ENCODE measurements at places on chromosomes 2 and 18.

DNA sequence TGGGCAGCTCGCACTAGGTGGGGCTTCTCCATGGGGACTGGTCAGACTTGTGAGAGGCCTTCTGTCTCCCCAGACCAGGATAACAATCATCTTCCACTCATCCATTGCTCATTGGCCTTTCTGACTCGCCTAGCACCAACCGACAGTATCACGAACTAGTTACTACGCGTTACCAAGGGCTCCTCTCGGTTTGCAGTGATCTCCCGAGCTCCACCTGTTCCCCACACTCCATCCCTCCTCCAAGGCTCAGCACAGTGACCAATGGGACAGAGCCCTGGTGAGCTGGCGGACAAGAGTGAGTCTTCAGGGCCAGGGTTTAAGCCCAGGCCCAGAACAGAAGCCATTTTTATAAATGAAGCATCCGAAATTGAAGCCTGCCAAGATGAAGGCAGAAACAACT, 42.8 kb upstream of the SMAD7 start:
- DNase-seq: no peak

DNA sequence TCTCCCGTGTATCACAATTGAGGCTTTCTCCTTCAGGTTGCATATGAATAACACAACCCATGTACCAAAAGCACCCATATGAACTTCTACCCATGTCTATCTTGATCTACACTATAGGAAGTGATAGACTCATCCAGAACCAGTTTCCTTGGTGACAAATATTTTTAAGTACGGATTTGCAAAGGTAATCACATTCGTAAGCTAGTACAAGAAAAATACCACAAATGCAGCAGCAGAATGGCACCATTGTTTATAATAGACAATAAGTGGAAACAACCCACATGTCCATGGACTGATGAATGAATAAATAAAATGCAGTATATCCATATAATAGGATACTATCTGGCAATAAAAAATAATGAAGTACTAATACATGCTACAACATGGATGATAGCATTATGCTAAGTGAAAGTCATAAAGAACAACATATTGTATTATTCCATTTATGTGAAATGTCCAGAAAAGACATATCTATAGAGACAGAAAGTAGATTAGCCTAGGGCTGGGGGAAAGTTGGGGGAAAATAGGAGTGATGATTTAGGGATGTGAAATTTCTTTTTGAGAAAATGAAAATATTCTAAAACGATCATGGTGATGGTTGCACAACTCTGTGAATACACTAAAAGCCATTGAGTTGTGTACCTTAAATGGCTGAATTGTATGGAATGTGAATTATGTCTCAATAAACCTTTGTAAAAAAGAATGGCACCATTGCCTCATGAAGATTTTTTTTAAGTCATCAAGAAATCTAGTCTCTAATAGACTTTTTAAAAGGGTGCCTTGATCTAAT, 3.4 kb upstream of the CCDC88A start:
- no peak for DNase-seq

GRCh38 chr2:46562451-46562840, 83.1 kb downstream of the TMEM247 start:
- no peak for DNase-seq

DNA sequence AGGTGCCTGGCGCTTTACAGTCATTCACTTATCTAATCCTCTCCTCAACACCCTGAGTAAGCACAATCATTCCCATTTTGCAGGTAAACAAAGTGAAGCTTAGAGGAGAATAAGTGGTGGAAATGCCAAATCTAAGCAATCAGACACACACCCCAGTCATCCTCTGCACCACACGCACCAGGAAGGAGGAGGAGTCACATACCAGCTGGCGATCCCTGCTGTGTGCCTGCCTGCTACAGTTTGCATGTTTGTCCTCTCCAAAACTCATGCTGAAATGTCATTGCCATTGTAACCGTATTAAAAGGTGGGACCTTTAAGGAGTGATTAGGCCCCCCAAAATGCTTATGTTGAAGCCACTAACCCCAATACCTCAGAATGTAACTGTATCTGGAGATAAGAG, 93.7 kb downstream of the LOXHD1 start:
- no peak for DNase-seq

DNA sequence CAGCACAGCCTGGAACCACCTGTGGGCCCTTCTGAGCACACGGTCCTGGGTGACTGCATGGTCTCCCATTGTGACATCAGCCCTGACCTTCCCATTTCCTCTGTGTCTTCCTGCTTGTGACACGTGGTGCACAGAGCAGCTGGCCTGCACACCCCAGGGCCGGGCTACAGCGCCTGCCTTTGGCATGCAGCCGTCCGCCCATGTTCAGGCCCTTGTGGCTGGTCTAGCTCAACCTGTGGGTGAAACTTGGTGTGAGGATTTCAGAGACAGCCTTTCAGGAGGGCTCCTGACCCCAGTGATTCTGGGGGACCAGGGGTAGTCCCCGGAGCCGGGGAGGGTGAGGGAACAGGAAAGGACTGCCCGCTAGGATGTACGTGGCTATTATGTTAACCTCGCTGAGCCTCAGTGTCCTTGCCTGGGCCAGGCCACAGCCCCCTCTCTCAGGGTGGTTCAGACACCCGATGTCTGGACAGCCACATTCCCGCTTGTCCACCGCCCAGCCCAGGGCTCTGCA, 284.8 kb upstream of the HS6ST1 start:
- no peak for DNase-seq

GRCh38 chr2:123364243-123364896, 660.7 kb upstream of the CNTNAP5 start:
- no peak for DNase-seq

- DNase-seq: no peak
These were observed 3.8 kb downstream of the PROC start for GRCh38 chr2:127421871-127422558.

DNA sequence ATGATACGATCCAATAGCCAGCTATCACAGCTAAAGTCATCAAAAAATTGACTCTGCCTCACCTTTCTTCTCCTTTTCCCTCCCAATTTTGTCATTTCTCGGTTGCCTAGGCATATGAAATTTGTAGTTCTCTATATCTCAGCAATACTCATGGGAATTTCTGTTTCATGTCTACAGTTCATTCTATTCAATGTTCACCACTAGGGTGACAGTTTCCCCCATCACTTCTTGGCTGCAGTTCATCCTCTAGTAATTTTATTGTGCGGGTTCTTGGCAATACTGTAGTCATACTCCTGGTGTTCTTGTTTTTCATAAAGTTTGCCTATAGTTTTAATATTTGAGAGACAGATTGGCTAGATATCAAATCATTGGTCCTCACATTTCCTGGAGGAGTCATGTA, 872.2 kb upstream of the ID2 start:
- DNase-seq: no peak

GRCh38 chr2:73359915-73360697, 25.5 kb upstream of the ALMS1 start:
- DNase-seq: no peak

GRCh38 chr2:166134252-166135151, 6.7 kb upstream of the SCN1A start:
- DNase-seq: no peak

- no peak for DNase-seq
These were observed 1.5 kb downstream of the EFR3B start for GRCh38 chr2:25043241-25043867.

- no peak for DNase-seq
These were observed 417.1 kb upstream of the SALL3 start for GRCh38 chr18:78562531-78562961.

- no peak for DNase-seq
These were observed 20.4 kb downstream of the TPRKB start for GRCh38 chr2:73716543-73717250.

DNA sequence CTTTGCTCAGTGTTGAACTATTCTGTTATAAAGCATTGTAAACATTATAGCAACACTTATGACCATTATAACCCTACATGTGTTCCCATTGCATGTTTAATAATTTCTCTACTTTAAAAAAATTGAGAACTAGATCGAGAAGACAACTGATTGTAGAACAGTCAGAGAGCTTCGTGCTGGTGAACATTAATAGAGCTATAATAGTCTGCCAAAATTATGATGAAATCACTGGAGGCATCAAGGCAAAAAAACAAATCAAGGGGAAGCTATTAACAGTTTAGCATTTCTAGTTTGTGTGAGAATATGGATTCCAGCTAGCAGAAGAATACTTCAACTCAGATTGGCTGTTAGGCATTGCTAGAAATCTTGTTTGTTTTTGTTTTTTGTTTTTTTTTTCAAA, 284.2 kb downstream of the CAMKMT start:
- DNase-seq: no peak

GRCh38 chr18:51248685-51249084, 51.2 kb upstream of the MEX3C start:
- DNase-seq: no peak

DNA sequence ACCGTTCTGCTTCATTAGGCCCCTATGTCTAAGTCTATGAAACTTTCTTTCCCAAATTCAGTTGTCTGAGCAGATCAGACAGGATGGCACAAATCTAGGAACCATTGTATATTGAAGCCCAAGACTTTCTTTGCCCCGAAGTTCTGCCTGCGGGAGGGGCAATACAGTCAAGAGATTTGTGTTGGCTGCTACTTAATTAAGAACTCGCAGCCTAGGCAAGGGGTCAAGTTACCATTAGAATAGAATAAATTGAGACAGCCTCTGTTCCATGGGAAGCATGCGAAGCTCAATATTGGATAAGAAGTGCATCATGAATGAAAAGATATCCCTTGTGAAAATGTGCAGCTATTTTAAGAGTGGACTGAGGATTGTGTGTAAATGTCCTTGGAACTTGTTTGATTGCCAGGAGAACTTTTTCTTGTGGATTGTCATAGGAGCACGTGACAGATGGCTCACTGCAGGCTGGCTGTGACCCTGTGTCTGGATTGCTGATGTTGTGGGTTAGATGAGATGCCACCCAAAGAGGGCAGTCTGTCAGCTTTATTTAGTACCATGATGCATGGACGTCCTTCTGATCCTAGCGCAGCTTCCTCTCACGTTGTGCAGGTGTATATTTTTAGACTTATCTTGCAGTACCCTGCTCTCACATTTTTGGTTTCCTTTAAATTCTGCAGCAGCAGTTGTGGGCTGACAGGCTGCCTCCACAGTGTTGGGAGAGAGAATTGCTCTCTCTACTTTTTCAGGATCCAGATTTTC, 30.9 kb downstream of the HAUS1 start:
- no peak for DNase-seq

- DNase-seq: no peak
These were observed 20.7 kb downstream of the D2HGDH start for GRCh38 chr2:241755166-241755565.

DNA sequence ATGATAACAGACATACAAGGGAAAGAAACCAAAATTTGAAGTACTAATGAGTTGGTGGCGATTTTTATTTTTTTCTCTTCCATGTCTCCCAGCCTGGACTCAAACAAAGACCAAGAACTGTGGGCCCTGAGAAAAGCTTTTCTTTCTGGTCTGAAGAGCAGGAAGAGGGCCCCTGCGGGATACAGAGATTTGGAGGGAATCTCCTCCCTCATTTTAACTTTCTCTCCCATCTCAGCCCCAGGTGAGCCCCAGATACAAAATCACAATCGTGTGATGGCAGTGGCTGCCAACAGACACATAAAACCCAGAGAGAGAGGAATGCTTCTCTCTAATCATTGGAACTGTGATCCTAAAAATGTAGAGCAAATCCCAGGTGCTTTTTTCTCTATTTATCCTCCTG, 19.5 kb upstream of the PRKCE start:
- DNase-seq: no peak

DNA sequence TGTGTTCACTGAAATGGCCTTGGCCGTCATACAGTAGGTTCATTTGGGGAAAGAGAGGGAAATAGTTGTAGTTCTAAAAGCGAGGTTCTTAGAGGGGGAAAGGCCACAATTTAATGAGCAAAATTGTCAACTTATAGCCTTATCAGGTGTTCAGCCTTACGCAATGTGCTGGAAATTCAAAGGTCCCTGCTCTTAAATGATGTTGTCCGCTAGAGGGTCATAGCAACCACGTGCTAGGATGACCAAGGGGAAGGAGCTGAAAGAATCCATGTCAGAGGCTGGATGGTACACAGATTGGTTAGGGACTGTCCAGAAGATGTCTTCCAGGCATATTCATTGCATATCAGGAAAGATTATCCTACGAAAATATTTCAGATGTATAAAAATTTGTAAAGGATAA, 282.3 kb upstream of the MEX3C start:
- no peak for DNase-seq

DNA sequence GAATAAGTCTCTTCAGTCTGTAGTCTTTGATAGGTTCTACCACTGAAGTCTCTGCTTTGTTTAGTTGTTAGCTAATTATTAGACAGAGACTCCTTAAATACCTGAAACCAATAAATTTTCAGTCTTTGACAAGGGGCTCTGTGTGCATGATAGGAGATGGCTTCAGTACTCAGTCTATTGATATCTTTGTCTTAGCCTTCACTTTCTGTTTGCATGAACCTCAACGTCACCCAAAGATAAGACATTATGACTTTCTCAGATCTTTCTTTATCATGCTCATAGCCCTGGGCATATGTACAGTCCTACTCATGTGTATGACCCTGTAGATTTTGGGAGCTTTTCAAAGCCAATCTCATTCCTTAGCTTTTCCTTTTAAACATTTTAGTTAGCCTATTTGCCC, 183.5 kb upstream of the GCFC2 start:
- DNase-seq: no peak

DNA sequence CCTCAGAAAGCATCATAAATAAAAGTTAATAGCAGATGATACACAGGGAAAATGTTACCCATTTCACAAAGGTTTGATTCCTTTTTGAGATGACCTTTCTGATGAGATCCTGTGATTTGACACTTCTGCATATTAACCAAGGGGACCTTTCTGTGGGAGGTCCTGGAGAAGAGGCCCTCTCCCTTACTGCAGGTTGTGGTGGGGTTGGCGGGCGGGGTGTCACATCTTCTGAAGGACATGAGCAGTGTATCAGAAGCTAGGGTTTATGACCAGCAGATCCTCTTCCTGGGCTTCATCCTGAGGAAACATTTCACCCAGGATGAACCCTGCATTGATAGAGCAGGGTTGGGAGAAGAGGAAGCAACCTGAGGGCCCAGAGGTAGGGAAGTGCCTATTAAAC, 37.2 kb upstream of the SCLY start:
- DNase-seq: no peak

GRCh38 chr2:25174192-25174861, 5.9 kb upstream of the POMC start:
- DNase-seq: no peak

DNA sequence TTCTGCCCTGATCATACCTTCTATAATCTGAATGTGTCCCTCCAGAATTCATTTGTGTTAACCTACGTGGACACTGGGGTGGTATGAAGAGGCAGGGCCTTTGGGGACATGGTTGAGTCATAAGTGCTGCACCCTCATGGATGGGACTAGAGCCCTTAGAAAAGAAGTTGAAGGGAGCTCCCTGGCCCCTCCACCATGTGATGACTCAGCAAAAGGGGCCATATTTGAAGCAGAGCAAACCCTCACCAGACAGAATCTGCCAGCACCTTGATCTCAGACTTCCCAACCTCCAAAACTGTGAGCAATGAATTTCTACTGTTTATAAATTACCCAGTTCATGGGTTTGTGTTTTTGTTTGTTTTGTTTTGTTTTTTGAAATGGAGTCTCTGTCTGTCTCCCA, 33.4 kb upstream of the CD207 start:
- no peak for DNase-seq

GRCh38 chr2:110105183-110105582, 10.4 kb downstream of the MALL start:
- DNase-seq: no peak
